Activated CD8-positive, alpha-beta memory T cell treated with anti-CD3 and anti-CD28 coated beads for 4 hours (primary cell): ENCODE measurements at places on chromosomes 4 and X.
A peak's percentile ranks its signal among the peaks of the same experiment; 100 is the strongest.

- DNase-seq: no peak
These were observed 1.3 kb upstream of the TIGD2 start for GRCh38 chr4:89109841-89110540.

DNA sequence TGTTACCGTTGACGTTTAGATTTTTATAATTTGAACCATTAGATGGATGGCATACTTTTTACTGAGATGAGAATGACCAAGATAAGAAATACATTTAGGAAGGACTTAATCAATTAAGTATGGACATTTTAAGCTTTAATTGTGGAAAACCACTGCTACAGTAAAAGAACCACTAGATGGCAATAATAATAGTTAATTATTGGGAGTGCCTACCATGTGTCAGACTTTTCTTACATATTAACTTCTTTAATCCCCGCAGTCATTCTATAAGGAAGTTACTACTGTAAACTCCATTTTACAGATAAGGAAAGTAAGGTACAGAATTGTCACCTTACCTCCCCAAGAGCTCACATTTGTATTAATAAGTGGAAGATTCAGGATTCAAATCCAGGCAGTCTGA, 48.5 kb upstream of the MYOZ2 start:
- DNase-seq: no peak

DNA sequence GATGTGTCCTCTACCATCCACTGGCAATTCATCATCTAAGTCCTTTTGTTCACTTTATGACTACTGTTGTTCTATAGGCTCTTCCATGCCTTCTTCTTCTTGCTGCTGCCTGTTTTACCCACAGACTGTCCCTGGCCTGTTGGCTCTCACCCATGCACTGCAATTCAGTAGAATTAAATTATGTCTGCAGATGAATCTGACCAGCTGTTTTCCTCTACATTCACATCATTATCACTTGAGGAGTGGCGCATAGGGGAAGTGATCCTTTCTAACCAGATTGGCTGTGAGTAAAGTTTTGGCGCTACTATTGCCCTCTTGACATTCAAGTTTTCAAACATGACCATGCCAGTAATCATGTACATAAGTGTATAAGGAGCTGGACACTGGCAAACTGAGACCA, 91.7 kb downstream of the FRMPD4 start:
- DNase-seq: no peak

DNA sequence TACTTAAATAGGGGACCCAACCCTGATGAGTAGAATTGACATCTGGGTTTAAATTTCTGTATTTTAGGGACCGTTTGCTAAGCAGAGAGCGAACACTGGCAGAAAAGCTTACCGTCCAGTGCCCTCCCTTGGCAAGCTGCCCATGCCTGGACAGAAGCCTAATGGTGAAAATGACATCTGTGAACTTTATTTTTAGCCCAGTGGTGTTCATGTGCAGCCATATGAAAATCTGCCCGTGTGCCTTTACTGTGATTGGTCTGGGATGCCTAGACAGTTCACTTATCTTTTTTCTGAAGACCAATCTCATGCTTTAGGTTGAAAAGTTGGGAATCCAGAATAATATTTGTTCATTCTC, 1.1 kb downstream of the STBD1 start:
- DNase-seq: no peak

DNA sequence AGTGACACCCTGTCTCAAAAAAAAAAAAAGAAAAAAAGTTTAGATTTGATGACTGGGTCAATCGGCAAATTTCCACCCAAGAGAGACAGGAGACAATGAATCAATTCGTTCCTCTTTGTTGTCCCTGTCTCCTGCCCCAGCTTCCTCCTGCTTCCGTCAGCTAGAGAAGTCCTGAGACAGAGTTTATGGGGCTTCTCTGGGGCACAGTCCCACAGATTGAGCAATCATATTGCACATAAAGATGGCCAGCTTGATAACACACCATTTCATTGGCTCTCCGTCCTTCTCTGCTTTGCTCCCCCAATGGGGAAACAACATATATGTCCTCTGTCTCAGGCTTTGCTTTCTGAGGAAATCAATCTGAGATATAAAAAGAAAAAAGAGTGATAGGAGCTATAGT, 78.4 kb upstream of the FUNDC1 start:
- DNase-seq: no peak

DNA sequence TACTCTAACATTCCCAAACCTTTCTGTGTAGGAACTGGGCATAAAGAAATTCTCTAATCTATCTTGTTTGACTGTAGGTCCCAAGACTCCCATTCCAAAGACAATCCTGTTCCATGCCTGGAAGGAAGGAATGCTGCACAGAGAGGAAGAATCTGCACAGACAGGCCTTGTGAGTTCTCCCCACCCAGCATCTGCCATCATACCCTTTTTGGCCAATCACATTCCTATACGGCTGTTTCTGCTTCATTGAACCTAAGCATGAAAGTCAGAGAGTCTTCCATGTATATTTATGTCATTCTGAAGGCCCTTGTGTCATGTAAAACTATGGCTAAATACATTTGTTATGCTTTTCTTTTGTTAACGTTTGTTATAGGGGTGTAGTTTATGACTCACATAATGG, 667.7 kb upstream of the IGFBP7 start:
- no peak for DNase-seq

DNA sequence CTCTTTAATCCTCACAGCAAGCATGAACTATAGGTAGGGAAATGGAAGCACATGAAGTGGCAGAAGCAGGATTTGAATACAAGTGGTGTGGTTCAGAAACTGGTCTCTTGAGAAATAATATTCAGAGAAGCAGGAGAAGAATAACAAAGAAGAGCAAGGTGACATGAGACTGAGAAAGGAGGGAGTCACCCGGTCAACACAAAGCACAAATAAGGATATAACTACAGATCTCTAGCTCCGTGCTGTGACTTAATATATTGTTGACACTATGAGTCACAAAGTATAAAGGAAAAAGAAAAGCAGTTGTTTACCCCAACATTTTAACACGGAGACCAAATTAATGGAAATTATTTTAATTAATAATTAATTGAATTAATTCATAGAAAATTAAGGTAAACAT, 204.5 kb downstream of the CPE start:
- DNase-seq: no peak

DNA sequence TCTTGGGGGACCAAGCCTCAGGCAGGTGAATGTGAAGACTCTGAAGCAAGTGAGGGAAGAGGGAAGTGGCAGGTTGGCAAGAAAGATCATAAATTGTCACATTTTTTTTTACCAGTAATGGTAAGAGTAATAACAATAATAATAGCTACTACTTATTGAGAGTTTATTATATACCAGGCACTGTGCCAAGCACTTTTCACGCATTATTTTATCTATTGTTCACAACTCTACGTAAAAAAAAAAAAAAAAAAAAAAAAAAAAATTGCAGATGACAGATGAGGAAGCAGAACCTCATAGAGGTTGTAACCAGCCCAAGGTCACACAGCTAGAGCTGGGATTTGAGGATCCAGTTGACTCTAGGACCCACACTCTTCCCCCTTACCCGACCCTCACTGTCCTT, 40.9 kb downstream of the TSC22D3 start:
- no peak for DNase-seq

DNA sequence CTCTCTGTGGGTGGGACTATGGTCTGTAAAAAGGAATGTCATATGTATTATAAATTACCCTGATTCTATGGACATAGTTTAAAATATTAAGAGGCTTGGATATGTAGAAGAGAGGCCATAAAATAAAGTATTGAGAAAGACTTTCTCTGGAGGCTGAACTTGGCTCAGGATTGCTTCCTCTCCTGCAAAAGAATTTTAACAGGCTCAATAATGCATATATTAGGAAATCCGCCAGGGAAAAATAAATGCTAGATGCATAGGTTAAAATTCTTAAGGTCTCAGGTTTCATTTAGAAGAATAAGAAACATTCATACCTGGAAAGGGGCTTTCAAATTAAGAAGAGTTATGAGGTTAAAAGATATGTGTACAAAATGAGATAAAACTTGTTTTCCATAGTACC, 424.3 kb downstream of the ARAP2 start:
- DNase-seq: no peak

GRCh38 chrX:72308209-72308565, 2.5 kb upstream of the CITED1 start:
- DNase-seq: no peak

GRCh38 chr4:87007528-87008446, 73.0 kb downstream of the AFF1 start:
- peak; percentile 13 for DNase-seq
